CD8-positive, alpha-beta memory T cell (primary cell): ENCODE measurements at places on chromosomes 2 and 18. TPM values are rescaled to one million over a fixed set of nuclear protein-coding genes. Genes with fewer than 3 reads are reported as not detected.

Gene VSNL1
- total RNA-seq, result not detected

Gene SERPINB2
- 1.7 TPM for total RNA-seq

Gene PID1
- not detected for total RNA-seq

Gene IL36G
- total RNA-seq, result not detected
